Progenitor cell of endocrine pancreas (in vitro differentiated cells): ENCODE measurements at places on chromosomes 7 and 10.

DNA sequence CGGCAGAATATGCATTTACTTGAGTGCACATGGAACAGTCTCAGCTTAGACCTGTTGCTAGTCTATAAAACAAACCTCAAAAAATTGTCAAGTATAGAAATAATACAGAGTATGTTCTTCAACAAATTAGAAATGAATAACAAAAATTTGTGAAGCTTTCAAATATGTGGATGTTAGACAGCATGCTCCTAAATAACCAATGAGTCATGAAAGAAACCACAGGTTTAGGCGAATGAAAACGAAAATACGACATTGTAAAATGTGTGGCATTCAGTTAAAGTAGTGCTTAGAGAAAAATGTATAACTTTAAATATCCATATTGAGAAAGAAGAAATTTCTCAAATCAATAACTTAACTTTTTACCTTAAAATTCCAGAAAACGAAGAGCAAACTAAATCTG is 760.0 kb upstream of the SORCS1 start:
- no peak for DNase-seq
- no peaks in the 10 kb centered on the region for H3K27me3 ChIP-seq
- peaks cover 5% of the 10 kb centered on the region for H3K4me1 ChIP-seq

DNA sequence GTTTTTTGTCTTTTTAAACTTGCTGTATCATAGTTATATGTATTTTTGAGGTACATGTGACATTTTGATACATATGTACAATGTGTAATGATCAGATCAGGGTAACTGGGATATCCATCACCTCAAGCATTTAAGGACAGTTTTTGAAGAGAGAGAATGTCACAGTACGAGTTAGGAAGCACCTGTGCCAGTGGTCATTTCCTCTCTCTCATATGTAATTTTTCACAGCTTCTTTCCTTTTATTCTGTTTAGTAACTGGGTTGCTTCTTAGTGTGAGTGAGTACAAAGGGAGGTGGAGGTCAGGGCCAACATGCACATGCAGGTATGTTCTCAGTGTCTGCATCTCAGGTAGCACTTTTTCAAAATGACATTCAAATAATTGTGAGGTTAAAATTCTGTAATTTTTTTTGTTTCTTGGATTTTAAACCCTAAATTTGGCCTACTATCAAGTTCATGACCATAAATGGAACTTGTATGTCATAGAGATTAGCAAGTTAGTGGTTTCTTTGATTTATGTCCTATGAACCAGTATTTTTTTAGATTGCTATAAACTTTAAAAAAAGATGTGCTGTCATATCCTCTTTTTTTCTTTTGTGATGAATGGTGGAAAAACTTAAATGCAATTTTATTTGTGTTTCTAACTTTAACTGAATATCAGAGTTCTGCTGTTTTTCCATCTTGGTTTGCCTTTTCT is 42.7 kb downstream of the SNX10 start:
- H3K4me3 ChIP-seq = no peak overlapping the region
- no peak for DNase-seq
- no peaks in the 10 kb centered on the region for H3K27me3 ChIP-seq
- peaks cover 2% of the 10 kb centered on the region for H3K36me3 ChIP-seq

DNA sequence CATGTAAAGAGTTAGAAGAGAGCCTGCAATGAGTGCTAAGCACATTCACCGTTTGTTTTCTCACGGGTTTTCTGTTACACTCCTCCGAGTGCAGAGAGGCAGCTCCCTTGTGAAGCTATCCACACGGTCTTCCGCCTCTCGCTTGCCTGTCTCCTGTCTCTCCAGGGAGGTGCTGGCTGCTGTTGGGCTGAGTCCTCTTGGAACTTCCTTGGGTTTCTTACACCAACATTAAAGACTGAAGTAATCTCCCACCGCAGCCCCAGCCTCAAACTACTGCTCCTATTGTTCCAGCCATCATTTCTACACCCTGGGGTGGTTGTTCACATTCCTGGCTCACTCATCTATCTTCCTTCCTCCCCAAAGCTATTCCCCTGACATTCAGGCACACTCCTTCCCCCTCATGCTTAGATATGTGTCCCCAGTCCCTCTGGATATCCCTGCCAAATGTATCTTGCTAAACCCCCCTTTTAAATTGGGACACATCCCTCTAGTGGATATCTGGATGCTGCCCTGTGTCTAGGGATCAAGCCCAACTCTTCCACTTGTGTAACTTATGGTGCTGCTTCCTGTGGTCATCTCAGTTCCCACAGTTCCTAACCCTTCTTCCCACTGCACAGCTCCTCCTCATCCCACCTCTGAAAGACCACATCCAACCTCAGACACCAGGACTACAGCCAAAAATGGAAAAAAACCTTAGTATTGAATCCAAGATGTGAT is 14.1 kb downstream of the ESYT2 start:
- H3K4me1 ChIP-seq = peaks cover 43% of the 10 kb centered on the region
- no peaks in the 10 kb centered on the region for H3K27me3 ChIP-seq
- H3K27ac ChIP-seq = peak overlapping the region; percentile 18
- no peak for DNase-seq
- no peak overlapping the region for H3K4me3 ChIP-seq

GRCh38 chr10:31583293-31583692 is 264.3 kb downstream of the ZEB1 start:
- no peaks in the 10 kb centered on the region for H3K36me3 ChIP-seq
- DNase-seq = no peak
- H3K4me3 ChIP-seq = no peak overlapping the region
- peaks cover 3% of the 10 kb centered on the region for H3K27me3 ChIP-seq
- no peak overlapping the region for H3K27ac ChIP-seq
- no peaks in the 10 kb centered on the region for H3K4me1 ChIP-seq

DNA sequence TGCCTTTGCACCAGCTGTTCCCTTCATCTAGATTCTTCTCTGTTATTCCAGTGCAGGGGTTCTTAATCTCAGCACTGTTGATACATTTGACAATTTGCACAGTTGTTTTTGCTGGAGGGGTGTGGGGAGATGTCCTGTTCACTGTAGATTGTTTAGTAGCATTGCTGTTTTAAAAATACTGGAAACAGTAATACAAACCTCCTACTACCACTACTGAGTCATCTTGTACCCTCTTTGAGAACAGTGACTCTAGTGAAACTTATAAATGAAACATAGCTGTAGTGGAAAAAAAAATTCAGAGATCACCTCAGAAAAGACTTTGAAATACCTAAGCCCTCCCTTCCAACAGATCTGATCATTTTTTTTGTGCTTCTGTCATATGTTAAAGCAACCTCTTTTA is 154.8 kb upstream of the TMEM196 start:
- H3K27me3 ChIP-seq = no peaks in the 10 kb centered on the region
- no peaks in the 10 kb centered on the region for H3K36me3 ChIP-seq
- no peak overlapping the region for H3K27ac ChIP-seq
- no peak for DNase-seq
- H3K4me3 ChIP-seq = no peak overlapping the region
- H3K4me1 ChIP-seq = peaks cover 3% of the 10 kb centered on the region

- no peak overlapping the region for H3K27ac ChIP-seq
- peaks cover 44% of the 10 kb centered on the region for H3K4me1 ChIP-seq
- no peak overlapping the region for H3K4me3 ChIP-seq
- no peak for DNase-seq
Observed at GRCh38 chr7:116812860-116813259, 49.5 kb upstream of the CAPZA2 start.

GRCh38 chr7:74535951-74536356 is 82.2 kb downstream of the GTF2IRD1 start:
- H3K36me3 ChIP-seq = peaks cover 9% of the 10 kb centered on the region
- no peaks in the 10 kb centered on the region for H3K4me1 ChIP-seq
- DNase-seq = no peak
- H3K4me3 ChIP-seq = no peak overlapping the region

DNA sequence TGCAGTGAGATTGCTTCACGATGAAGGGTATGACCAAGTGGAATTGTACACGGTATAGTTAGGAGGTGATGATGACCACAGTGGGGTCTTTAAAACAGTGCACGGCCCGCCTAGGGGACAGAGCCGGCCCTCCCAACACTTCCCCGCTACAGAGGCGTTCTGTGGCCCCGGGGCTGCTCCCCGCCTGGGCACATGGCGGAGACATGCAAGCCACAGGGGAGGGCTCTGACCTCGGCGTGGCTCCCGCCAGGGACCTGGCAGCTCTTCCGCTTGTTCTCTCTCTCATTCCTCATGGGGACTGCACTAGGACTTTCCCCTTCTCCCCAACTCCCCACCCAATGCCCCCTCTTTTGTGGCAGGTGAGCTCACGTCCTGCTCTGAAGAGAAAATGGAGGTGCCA is 393.8 kb downstream of the DNAJB6 start:
- no peak for DNase-seq
- peak overlapping the region; percentile 68 for H3K27ac ChIP-seq
- H3K36me3 ChIP-seq = peaks cover 2% of the 10 kb centered on the region
- H3K4me1 ChIP-seq = no peaks in the 10 kb centered on the region
- H3K4me3 ChIP-seq = no peak overlapping the region

DNA sequence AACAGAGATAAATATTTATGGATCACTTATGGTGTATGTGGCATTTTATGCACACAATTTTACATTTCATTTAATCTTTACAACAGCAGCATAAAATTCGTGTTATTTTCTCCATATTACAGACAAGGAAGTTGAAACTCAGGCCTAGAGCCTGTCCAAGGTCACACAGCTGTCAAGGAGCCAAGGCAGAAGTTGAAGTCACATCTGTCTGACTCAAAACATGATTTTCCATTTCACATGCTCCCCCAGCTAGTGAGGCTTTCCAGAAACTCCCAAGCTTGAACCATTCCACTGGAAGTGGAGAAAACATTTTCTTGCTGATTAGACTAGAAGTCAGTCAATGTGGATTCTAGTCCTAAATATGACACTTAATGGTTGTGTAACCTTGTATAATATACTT is 110.5 kb downstream of the HECTD2 start:
- H3K27me3 ChIP-seq = no peaks in the 10 kb centered on the region
- no peak overlapping the region for H3K27ac ChIP-seq
- peaks cover 11% of the 10 kb centered on the region for H3K4me1 ChIP-seq
- DNase-seq = no peak
- peaks cover 34% of the 10 kb centered on the region for H3K36me3 ChIP-seq
- H3K4me3 ChIP-seq = no peak overlapping the region

DNA sequence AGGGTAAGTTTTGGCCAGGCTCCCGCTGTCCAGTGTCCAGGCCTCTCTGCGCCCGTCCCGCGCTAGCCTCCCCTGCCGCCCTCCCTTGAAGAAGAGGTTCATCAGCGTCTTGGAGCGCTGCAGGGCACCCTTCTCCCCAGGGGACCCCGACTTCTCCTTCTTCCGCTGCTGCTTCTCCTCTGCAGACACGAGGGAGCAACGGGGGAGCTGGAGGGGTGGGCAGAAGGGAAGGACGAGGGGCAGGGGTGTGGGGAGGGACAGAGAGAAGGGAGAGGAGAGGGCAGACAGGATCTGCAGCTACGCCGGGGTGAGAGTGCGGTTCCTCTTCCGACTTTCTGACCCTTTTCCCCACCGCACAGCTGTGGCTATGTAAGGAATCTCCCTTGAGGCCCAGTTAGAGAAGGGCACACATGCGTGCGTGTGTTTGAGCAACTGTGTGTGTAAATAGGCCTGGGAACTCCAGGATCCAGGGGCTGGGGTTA is 12.8 kb downstream of the PDZD7 start:
- no peak overlapping the region for H3K27ac ChIP-seq
- H3K4me1 ChIP-seq = peaks cover 7% of the 10 kb centered on the region
- no peak for DNase-seq

GRCh38 chr10:14186245-14186644 is 144.5 kb downstream of the FRMD4A start:
- H3K4me1 ChIP-seq = peaks cover 1% of the 10 kb centered on the region
- H3K4me3 ChIP-seq = no peak overlapping the region
- no peaks in the 10 kb centered on the region for H3K36me3 ChIP-seq
- H3K27me3 ChIP-seq = peaks cover 7% of the 10 kb centered on the region
- DNase-seq = no peak
- no peak overlapping the region for H3K27ac ChIP-seq

GRCh38 chr7:74505471-74506324 is 52.0 kb downstream of the GTF2IRD1 start:
- peaks cover 9% of the 10 kb centered on the region for H3K36me3 ChIP-seq
- no peak overlapping the region for H3K4me3 ChIP-seq
- DNase-seq = no peak
- H3K27me3 ChIP-seq = no peaks in the 10 kb centered on the region

GRCh38 chr10:90701428-90701827 is 156.4 kb downstream of the HTR7 start:
- H3K4me1 ChIP-seq = no peaks in the 10 kb centered on the region
- no peaks in the 10 kb centered on the region for H3K27me3 ChIP-seq
- DNase-seq = no peak
- no peak overlapping the region for H3K4me3 ChIP-seq
- no peak overlapping the region for H3K27ac ChIP-seq

DNA sequence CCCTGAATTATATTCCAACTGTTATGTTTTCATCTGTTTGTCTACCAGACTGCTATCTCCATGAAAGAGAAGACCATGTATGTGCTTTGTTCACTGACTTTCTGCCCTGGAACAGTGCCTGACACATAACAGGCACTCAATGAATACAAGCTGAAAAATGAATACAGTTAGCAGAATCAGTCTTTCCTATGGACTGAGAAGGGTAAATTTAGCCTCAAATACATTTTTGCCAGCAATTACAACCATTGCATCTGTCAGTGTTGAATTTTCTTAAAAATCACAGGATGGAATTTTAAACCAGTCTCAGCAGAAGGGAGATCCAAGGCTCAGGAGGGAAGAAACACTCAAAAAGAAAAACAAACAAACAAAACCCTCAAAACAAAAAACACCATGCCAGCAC is 1018.1 kb downstream of the XPNPEP1 start:
- no peak for DNase-seq
- H3K27me3 ChIP-seq = no peaks in the 10 kb centered on the region
- no peak overlapping the region for H3K4me3 ChIP-seq
- H3K36me3 ChIP-seq = no peaks in the 10 kb centered on the region

DNA sequence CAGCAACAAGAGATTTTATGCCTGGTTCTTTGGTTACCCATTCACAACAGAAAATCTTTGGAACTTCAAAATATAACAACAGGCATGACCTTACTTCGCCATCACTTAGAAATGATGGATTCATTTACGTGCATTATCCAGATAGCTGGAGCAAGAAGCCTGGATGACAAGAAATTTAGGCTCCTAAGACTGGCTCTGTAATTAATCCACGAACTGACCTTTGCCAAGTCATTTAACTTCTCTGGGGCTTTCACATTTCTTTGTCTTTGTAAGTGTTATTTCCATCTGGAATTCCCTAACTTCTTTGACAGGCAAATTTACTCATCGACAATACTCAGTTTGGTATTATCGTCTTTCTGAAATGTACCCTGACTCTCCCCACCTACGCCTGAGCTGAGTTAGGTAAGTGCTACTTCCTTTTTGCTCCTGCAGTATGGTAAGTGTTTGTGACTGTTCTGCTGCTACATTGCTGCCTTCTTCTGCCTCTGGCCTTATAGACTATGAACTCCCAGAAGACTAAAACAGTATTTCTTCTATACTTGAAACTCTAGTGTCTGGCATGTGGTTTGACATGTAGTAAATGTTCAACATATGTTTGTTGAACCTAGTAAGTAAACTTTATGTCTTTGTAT is 5.5 kb upstream of the MDFIC start:
- no peak overlapping the region for H3K27ac ChIP-seq
- no peaks in the 10 kb centered on the region for H3K36me3 ChIP-seq
- H3K4me3 ChIP-seq = no peak overlapping the region
- H3K27me3 ChIP-seq = peaks cover 8% of the 10 kb centered on the region
